Ovary (tissue), 10 donors: ENCODE measurements at places on chromosomes 6 and 20. TPM values are rescaled to one million over a fixed set of nuclear protein-coding genes. Genes with fewer than 3 reads are reported as not detected.

The IGF2R gene
- polyA plus RNA-seq: 29.3 TPM

The C6orf62 gene
- 60.7 TPM for polyA plus RNA-seq

The ADGRF1 gene
- polyA plus RNA-seq: not detected

The TMEM14A gene
- polyA plus RNA-seq: 35.6 TPM

The OR2J3 gene
- not detected for polyA plus RNA-seq

The GPLD1 gene
- 1.2 TPM for polyA plus RNA-seq

The ECHDC1 gene
- polyA plus RNA-seq: 34.9 TPM

The KHDC1L gene
- polyA plus RNA-seq: not detected

The C20orf202 gene
- 0.22 TPM for polyA plus RNA-seq

The TSPO2 gene
- polyA plus RNA-seq: not detected

The JARID2 gene
- 4.5 TPM for polyA plus RNA-seq

The ENPP3 gene
- polyA plus RNA-seq: 0.41 TPM

The SAMD10 gene
- 0.50 TPM for polyA plus RNA-seq

The TFAP2D gene
- not detected for polyA plus RNA-seq

The ZC2HC1B gene
- polyA plus RNA-seq: not detected

The SLC25A27 gene
- polyA plus RNA-seq: 28.8 TPM

The SLC16A10 gene
- polyA plus RNA-seq: 0.98 TPM

The SDHAF4 gene
- polyA plus RNA-seq: 17.7 TPM

The FAM217A gene
- polyA plus RNA-seq: not detected

The CST7 gene
- 1.1 TPM for polyA plus RNA-seq

The SOX4 gene
- 82.6 TPM for polyA plus RNA-seq

The TMEM170B gene
- 3.6 TPM for polyA plus RNA-seq

The MAS1 gene
- polyA plus RNA-seq: 0.32 TPM

The AGPAT1 gene
- 53.5 TPM for polyA plus RNA-seq

The PRDM1 gene
- 7.2 TPM for polyA plus RNA-seq

The SCRT2 gene
- polyA plus RNA-seq: not detected

The HEBP2 gene
- polyA plus RNA-seq: 12.4 TPM

The SIRPB1 gene
- 0.87 TPM for polyA plus RNA-seq

The UNC5CL gene
- polyA plus RNA-seq: 0.60 TPM

The KCNK16 gene
- not detected for polyA plus RNA-seq

The TAF4 gene
- polyA plus RNA-seq: 14.2 TPM

The IMPG1 gene
- not detected for polyA plus RNA-seq

The POU5F1 gene
- polyA plus RNA-seq: 0.25 TPM

The CASS4 gene
- 3.1 TPM for polyA plus RNA-seq
